Tibial nerve (tissue), 4 donors: ENCODE measurements at places on chromosomes 1 and 21. TPM values are rescaled to one million over a fixed set of nuclear protein-coding genes. Genes with fewer than 3 reads are reported as not detected.

DNA sequence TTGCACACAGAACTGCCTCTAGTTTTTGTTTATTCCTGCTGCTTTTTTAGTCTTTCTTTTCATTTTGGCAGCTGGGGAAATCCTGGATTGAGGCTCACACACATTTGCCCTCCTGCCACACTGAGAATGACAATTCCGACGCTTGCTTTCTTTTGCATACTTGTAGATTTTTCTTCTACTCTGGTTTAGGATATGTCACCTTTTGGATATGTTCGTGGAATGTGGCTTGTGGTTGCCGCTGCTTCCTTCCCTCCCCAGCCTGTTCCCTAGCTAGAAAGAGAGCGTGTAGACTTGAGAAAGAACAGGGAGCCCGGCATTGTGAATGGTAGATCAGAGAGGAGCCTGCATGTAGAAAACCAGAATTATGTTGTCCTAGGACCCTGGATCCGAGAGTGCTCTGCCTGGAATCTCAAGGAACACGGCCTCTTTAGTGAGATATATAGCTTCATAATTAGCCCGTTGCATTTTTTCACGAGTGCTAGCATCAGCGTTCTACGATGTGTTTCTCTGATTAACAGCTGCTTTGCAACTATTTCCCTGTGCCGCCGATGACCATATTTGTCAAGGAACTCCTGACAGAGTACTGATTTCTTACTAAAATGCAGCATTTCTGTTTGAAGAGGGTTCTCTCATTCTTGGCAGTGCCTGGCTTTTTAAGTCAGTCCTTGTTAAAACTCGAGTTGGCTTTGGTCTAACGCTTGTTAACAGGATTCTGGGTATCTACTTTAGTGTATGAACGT is 56.2 kb downstream of the PEX14 start:
- DNase-seq: no peak

The TPTE gene
- total RNA-seq: not detected

The KCNN3 gene
- total RNA-seq: 0.30 TPM

- DNase-seq: no peak
Measured at GRCh38 chr1:202247837-202248795, 54.5 kb downstream of the LGR6 start.

The CELA2A gene
- 1.5 TPM for total RNA-seq

GRCh38 chr1:246427611-246428010 is 79.5 kb downstream of the SMYD3 start:
- DNase-seq: no peak

The KRTAP7-1 gene
- not detected for total RNA-seq

The AVPR1B gene
- total RNA-seq: not detected

The GPR37L1 gene
- 26.3 TPM for total RNA-seq
